ENCODE measurements at places on chromosomes 3 and 15.

- peak; percentile 93 for DNase-seq
Measured at GRCh38 chr15:90869601-90870353, 1.4 kb downstream of the FURIN start.

GRCh38 chr3:148962513-148962912, 28.8 kb upstream of the GYG1 start:
- DNase-seq = peak; percentile 86

DNA sequence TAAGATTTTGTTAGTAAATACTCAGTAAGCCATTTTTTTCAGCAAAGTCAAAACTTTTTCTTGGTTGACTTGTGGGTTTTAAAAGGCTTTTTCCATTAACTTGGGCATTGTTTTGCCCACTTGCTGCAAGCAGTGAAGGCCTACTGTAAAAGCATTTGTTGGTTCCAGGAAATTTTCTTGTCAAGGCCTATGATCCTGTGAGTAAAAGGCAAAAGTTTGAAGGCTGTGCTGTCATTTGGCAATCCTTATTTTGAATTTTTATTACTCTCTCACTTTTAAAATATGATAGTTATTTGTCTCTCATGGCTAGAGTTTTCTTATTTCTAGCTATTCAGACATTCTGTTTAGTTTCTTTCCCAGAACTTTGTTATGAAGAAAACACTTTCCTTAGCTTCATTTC, 13.0 kb downstream of the P2RY12 start:
- DNase-seq = peak; percentile 47

GRCh38 chr3:136931606-136932005, 26.2 kb upstream of the IL20RB start:
- no peak for DNase-seq

GRCh38 chr3:48429960-48430707, at the start of gene PLXNB1:
Gene PLXNB1 (minus strand): TSS chr3:48430086. CDS start chr3:48424611, 5,475 bp downstream.
- peak; percentile 33 for DNase-seq

DNA sequence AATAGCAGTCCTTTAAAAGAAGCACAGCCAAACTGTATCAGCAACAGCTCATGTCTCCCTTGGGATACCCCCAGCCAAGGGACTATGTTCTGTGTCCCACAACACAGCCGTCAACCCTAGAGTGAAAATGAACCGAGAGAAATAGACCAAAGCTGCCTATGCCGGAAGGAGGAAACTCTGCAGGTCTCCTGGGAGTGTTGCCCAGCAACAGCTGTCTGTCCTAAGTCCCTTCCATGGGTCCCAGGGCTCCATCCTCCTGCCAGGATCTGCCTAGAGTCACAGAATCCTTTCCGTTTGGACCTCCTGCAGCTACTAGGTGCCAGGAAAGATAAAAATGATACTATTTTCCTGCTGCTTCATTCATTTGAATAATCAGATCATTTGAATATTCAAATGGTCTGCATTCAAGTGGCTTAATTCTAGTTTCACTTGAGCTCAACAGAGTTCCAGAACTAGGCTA, 53.1 kb downstream of the TRANK1 start:
- peak; percentile 42 for DNase-seq

GRCh38 chr3:66268864-66269263, 48.1 kb downstream of the SLC25A26 start:
- no peak for DNase-seq

GRCh38 chr3:58058361-58059263, 50.4 kb downstream of the FLNB start:
- DNase-seq = peak; percentile 91

GRCh38 chr3:6229778-6230410, 631.0 kb upstream of the GRM7 start:
- no peak for DNase-seq

- DNase-seq = peak; percentile 88
Measured at GRCh38 chr15:67531379-67531914, 10.5 kb downstream of the C15orf61 start.

GRCh38 chr3:122678506-122678905, 2.1 kb upstream of the PARP14 start:
- no peak for DNase-seq

DNA sequence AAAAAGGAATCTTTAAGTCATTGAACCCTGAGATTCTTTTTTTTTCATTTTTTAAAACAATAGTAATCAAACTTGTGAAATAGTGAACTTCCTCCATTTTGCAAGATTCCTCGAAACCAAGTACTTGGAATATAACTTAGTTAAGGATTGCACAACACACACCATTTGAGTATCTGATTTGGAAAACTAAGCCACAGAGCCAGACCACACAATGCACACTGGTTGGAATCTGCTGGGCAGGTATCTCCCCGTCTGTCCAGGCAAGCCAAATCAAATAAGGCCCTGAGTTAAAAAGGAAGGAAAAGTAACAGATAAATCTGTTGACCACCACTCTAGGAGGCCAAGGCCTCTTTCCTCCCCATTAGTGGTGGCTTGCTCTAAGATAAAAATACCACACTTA, 177.5 kb upstream of the ICE2 start:
- no peak for DNase-seq

GRCh38 chr3:9945358-9945757, 6.8 kb downstream of the PRRT3 start:
- DNase-seq = no peak

GRCh38 chr3:111747490-111747889, 111.6 kb upstream of the PHLDB2 start:
- DNase-seq = peak; percentile 89

GRCh38 chr3:55544219-55544618, 57.1 kb upstream of the WNT5A start:
- DNase-seq = no peak

All from fibroblast of skin of back (primary cell).